Activated CD4-positive, alpha-beta T cell treated with anti-CD3 and anti-CD28 coated beads for 36 hours (primary cell): ENCODE measurements at places on chromosomes 12 and 14.

- H3K36me3 ChIP-seq: no peaks in the 10 kb centered on the region
- H3K4me1 ChIP-seq: peaks cover 17% of the 10 kb centered on the region
- H3K27me3 ChIP-seq: peaks cover 6% of the 10 kb centered on the region
- H3K4me3 ChIP-seq: peak within 1 kb of the TSS; percentile 86
- DNase-seq: peak; percentile 88
- H3K27ac ChIP-seq: peak within 1 kb of the TSS; percentile 34
These were observed at the start of gene KCNMB4 for GRCh38 chr12:70365648-70366518. TSS of gene KCNMB4 (plus strand) at chr12:70366290. CDS start at chr12:70366735, 445 bp downstream.

DNA sequence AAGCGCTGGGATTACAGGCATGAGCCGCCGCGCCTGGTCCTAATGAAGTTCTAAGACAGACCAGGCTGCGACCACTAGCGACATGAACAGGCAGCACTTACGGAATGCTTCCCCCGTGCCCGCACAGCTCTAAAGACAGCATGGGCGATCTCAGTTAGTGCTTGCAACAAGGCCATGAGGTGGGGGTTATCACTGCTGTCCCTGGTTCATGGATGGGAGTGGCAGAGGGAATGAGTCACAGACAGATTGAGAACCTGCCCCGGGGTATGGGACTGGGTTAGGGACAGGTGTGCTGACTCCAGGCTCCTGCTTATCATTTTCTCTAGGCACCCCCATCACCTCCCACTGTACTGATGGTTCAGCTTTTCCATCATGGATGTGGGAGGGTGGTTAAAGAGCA is 160.9 kb downstream of the VRK1 start:
- H3K27me3 ChIP-seq: no peaks in the 10 kb centered on the region
- H3K4me1 ChIP-seq: peaks cover 27% of the 10 kb centered on the region
- no peak for DNase-seq
- no peak overlapping the region for H3K27ac ChIP-seq

GRCh38 chr12:49979016-49979586 is 6.4 kb downstream of the AQP6 start:
- no peaks in the 10 kb centered on the region for H3K4me1 ChIP-seq
- no peak overlapping the region for H3K4me3 ChIP-seq
- H3K36me3 ChIP-seq: no peaks in the 10 kb centered on the region

GRCh38 chr14:45650754-45651153 is 397.8 kb upstream of the MIS18BP1 start:
- no peaks in the 10 kb centered on the region for H3K4me1 ChIP-seq
- H3K4me3 ChIP-seq: no peak overlapping the region
- no peak for DNase-seq
- H3K36me3 ChIP-seq: no peaks in the 10 kb centered on the region
- no peaks in the 10 kb centered on the region for H3K27me3 ChIP-seq

DNA sequence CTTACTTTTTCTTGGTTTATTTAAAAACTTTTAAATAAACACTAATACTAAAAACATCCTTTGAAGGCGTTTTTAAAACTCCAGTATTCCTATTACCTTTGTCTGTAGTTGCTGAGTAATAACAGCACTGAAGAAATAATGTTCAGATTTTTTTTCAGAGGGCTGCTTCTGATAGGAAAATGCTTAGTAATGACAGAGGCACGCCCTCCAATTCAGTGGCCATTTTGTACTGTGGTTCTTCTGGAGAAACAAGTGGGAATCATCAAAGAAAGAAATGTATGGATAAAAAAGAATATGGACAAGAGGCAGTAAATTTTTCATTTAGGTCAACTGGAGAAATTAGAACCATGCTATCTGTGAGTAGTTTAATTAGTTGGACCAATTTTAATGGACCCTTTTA is 13.6 kb downstream of the VEZT start:
- H3K27me3 ChIP-seq: no peaks in the 10 kb centered on the region
- peaks cover 17% of the 10 kb centered on the region for H3K4me1 ChIP-seq
- H3K27ac ChIP-seq: no peak overlapping the region
- H3K36me3 ChIP-seq: peaks cover 14% of the 10 kb centered on the region

DNA sequence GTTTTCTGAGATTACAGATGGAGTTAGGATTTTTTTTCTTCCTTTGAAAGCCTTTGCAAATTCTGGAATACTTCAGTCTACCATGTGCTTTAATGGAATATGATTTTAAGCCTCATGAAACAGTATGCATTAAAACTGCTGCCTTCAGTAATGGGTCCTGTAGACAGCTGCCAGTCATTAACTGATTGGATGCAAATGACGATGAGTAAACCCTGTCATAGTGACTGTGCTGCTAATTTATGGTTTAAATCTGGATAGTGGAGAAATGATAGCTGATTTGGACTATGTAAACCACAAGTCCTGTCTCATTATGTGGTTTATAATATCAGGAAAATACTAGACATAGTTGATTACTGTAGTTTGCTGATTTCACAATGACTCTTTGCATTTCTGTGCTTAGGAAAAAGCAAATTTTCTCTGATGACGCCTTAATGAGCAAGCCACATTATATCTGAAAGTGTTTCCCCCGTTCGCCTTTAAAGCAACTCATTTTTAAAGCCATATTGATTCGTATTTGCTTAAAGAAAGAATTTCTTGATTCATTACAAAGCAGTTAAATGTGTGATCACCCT is 217.6 kb downstream of the TMTC2 start:
- no peak overlapping the region for H3K4me3 ChIP-seq
- DNase-seq: no peak
- H3K27me3 ChIP-seq: no peaks in the 10 kb centered on the region
- no peak overlapping the region for H3K27ac ChIP-seq
- H3K36me3 ChIP-seq: no peaks in the 10 kb centered on the region

- H3K27ac ChIP-seq: no peak overlapping the region
- no peak overlapping the region for H3K4me3 ChIP-seq
- DNase-seq: no peak
- H3K36me3 ChIP-seq: peaks cover 6% of the 10 kb centered on the region
- H3K27me3 ChIP-seq: no peaks in the 10 kb centered on the region
These were observed 318.1 kb downstream of the SSPN start for GRCh38 chr12:26513363-26514043.

DNA sequence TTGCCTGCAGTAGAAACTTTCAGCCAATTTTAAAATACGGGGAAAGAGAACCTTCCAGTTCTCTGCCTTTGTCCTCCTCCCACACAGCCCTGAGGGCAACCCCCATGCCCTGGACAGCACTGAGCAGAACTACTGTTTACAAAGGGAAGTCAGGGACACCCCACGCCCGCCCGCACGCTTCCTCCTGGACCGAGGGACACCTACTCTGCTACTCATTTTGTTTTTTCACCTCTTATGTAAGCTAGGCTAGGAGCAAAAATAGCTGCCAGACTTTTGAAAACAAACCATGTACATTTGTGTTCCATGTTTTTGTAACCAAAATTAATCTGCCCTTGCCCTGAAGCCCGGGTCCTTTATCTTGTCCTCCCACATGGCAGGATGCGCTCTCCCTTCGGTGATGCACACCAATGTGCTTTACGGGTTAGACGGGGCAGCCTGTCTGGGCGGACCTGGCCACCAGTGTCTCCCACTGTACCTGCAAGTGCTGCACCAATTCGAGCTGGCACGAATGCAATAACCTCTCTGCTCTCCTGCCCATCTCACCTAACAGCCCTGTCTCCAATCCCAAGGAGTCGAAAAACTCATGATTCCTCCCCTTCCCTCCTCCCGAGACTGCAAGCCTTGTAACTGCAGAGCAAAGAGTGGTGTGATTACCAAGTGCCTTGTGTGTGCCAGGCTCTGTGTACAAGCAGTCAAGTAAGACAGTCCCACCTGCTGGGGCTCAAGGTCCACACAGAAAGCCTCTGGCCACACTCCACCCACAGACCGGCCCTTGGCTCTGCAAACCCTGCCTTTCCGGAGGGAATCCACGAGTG is 85.2 kb downstream of the CCDC88C start:
- peaks cover 36% of the 10 kb centered on the region for H3K36me3 ChIP-seq
- peak overlapping the region; percentile 80 for H3K27ac ChIP-seq
- peaks cover 62% of the 10 kb centered on the region for H3K4me1 ChIP-seq
- H3K27me3 ChIP-seq: no peaks in the 10 kb centered on the region
- no peak for DNase-seq
- H3K4me3 ChIP-seq: no peak overlapping the region

DNA sequence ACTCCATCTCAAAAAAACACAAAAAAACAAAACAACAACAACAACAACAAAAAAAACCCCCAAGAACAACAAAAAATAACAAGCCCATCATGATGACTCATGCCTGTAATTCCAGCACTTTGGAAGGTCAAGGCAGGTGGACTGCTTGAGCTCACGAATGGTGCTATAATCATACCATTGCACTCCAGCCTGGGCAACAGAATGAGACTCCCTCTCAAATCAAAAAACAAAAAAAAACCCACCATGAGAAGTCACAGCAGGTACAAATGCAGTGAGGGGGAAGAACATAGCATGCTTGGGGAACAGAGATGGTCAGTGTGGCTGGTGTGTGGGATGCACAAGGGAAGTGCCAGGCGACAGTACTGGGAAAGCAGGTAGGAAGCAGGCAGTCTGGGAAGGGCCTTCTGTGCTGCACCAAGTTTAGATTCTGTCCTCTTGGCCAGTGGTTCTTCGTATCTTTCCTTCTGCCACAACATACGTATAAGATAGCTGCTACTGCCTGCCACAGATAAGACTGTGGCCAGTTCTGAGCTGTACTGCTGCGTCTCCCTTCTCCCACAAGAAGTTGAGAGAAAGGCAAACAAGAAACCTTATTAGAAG is 28.0 kb downstream of the ATG14 start:
- no peak overlapping the region for H3K4me3 ChIP-seq
- no peak for DNase-seq
- H3K4me1 ChIP-seq: peaks cover 51% of the 10 kb centered on the region
- H3K36me3 ChIP-seq: peaks cover 49% of the 10 kb centered on the region
- peak overlapping the region; percentile 42 for H3K27ac ChIP-seq

DNA sequence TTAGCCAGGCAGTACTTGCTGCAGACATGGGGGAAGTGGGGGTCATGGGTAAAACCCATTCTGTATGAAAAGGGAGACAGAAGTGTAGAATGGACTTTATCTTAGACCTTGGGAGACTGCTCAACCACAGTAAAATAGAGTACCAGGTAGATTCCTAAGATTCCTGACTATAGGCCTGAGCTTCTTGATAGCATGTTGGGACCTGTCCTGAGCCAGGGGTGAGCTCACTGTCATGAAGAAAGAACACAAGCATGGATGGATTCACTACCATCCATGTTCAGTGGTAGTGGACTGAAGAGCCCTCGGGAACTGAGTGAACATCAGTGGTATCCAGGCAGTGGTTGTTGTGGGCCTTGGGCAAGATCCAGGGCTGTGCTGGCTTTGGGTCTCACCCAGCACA is 1003.8 kb downstream of the TMTC2 start:
- H3K4me3 ChIP-seq: no peak overlapping the region
- no peak overlapping the region for H3K27ac ChIP-seq
- H3K4me1 ChIP-seq: no peaks in the 10 kb centered on the region
- H3K27me3 ChIP-seq: no peaks in the 10 kb centered on the region
- no peak for DNase-seq

GRCh38 chr12:92107094-92107493 is 38.6 kb downstream of the BTG1 start:
- H3K27me3 ChIP-seq: no peaks in the 10 kb centered on the region
- peak overlapping the region; percentile 29 for H3K27ac ChIP-seq
- H3K4me1 ChIP-seq: peaks cover 68% of the 10 kb centered on the region
- no peak overlapping the region for H3K4me3 ChIP-seq

- H3K4me3 ChIP-seq: peak overlapping the region; percentile 82
- no peak for DNase-seq
- peaks cover 2% of the 10 kb centered on the region for H3K27me3 ChIP-seq
- H3K4me1 ChIP-seq: peaks cover 43% of the 10 kb centered on the region
These were observed 1.1 kb upstream of the SSH1 start for GRCh38 chr12:108858311-108859074.

- no peaks in the 10 kb centered on the region for H3K27me3 ChIP-seq
- no peak overlapping the region for H3K4me3 ChIP-seq
- H3K27ac ChIP-seq: peak overlapping the region; percentile 64
- H3K36me3 ChIP-seq: peaks cover 38% of the 10 kb centered on the region
These were observed 37.4 kb downstream of the SUSD6 start for GRCh38 chr14:69648480-69649451.

- no peak overlapping the region for H3K27ac ChIP-seq
- no peaks in the 10 kb centered on the region for H3K36me3 ChIP-seq
- peaks cover 4% of the 10 kb centered on the region for H3K27me3 ChIP-seq
- no peaks in the 10 kb centered on the region for H3K4me1 ChIP-seq
- no peak overlapping the region for H3K4me3 ChIP-seq
- DNase-seq: no peak
These were observed 289.1 kb downstream of the CACNA1C start for GRCh38 chr12:2341871-2342270.

DNA sequence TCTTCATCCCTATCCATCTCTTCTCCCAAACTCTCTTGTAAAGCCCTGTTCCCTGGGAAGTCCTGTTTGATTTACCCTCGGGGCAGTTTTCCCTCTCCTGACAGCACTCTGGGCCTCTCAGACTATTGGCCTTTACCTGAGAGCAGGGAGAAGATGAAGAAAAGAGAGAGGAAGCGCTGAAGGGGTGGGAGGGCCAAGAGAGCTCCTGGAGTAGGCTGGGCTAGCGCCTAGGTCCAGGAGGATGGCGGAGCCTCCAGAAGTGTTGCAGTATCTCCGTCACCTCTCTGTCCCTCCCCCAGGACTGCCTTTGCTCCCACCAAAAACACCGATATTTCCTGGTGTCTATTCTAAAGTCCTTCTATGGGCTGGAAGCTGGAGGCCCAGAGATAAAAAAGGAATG is 5.7 kb upstream of the IGFBP6 start:
- no peak for DNase-seq
- peaks cover 9% of the 10 kb centered on the region for H3K27me3 ChIP-seq
- peaks cover under 1% of the 10 kb centered on the region for H3K4me1 ChIP-seq
- H3K36me3 ChIP-seq: no peaks in the 10 kb centered on the region
- H3K4me3 ChIP-seq: no peak overlapping the region

- no peak overlapping the region for H3K4me3 ChIP-seq
- H3K27ac ChIP-seq: peak overlapping the region; percentile 48
- peaks cover 46% of the 10 kb centered on the region for H3K4me1 ChIP-seq
- H3K36me3 ChIP-seq: peaks cover 58% of the 10 kb centered on the region
These were observed 55.3 kb downstream of the ELK3 start for GRCh38 chr12:96249196-96250118.

DNA sequence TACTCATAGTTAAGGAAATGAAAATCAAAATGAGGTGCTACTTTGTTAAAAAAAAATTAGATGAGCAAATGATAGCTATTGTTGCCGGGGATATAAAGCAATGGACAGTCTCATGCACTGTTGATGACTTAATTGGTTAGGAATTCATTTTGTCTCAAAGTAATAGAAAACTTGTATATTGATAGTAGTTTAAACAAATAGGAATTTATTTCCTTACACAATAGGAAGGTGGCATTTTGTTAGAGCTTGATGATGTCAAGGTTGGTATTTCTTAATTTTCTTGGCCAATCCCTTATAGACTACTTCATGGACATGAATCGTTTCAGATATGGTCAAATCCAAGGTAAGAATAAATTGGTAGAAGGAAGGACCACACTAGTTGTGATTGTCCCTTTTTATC is 7.8 kb downstream of the PRPF39 start:
- peaks cover 62% of the 10 kb centered on the region for H3K4me1 ChIP-seq
- no peaks in the 10 kb centered on the region for H3K27me3 ChIP-seq
- H3K27ac ChIP-seq: no peak overlapping the region
- peaks cover 43% of the 10 kb centered on the region for H3K36me3 ChIP-seq
- no peak overlapping the region for H3K4me3 ChIP-seq
- no peak for DNase-seq
